SK-N-SH (cell line): ENCODE measurements at places on chromosomes 1 and 21. TPM values are rescaled to one million over a fixed set of nuclear protein-coding genes. Genes with fewer than 3 reads are reported as not detected.

DNA sequence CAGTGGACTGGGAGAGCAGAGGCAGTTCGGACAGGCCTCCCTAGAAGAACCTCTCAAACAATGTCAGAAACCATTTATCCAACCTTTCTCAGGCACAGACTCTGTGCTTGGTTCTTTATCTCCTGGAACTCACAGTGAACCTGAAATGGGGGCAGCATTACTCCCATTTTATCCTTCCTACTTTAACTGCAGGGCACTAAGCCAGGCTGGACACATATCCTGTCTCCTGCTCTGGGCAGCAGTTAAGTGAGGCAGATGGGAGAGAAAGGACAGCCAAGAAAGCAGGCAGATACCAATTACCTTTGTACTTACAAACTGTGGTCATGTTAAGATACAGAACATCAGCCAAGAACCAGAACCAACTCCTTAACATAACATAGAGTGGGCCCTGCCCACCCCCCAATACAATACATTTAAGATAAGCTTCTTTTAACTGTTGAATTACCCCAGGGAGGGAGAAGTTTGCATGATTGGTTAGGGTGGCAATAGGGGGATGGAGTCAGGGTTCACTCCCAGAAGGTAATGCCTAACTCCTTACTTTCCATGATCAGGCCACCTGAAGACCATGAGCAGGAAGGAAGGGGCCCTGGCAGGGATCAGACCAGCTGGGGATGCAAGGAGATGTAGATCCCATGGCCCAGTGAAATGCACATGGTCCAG, 10.9 kb downstream of the KDF1 start:
- H3K27ac ChIP-seq: no peak overlapping the region; the same call in 1 of the 2 replicates
- peaks cover 9% of the 10 kb centered on the region for H3K36me3 ChIP-seq

TEX38 gene
- polyA plus RNA-seq: 0.07 and 0.24 TPM in 2 replicates

CFHR2 gene
- not detected in 2 replicates for polyA plus RNA-seq

- H3K27me3 ChIP-seq: no peaks in the 10 kb centered on the region
- DNase-seq: no peak
- H3K27ac ChIP-seq: no peak overlapping the region
- H3K4me1 ChIP-seq: no peaks in the 10 kb centered on the region; the same call in 1 of the 2 replicates
Measured at GRCh38 chr1:180352021-180352420, 122.0 kb downstream of the LHX4 start.

S100A1 gene
- 0.18 TPM in 1 of 2 replicates, not detected in the other for polyA plus RNA-seq

CFHR5 gene
- not detected in 2 replicates for polyA plus RNA-seq

S100B gene
- 0.12 and 0.24 TPM in 2 replicates for polyA plus RNA-seq

ANKRD34A gene
- polyA plus RNA-seq: 2.6 and 3.6 TPM in 2 replicates
